ENCODE measurements at places on chromosomes 5 and 9. TPM values are rescaled to one million over a fixed set of nuclear protein-coding genes. Genes with fewer than 3 reads are reported as not detected.

- DNase-seq, result peak; percentile 12
- H3K4me1 ChIP-seq, result no peaks in the 10 kb centered on the region
- no peak overlapping the region for H3K27ac ChIP-seq
- no peak overlapping the region for H3K4me3 ChIP-seq
- no peaks in the 10 kb centered on the region for H3K36me3 ChIP-seq
Observed at GRCh38 chr5:3009605-3010004, 258.1 kb upstream of the IRX2 start.

- H3K4me1 ChIP-seq, result peaks cover under 1% of the 10 kb centered on the region
- DNase-seq, result no peak
- H3K27ac ChIP-seq, result peak overlapping the region; percentile 51
- H3K36me3 ChIP-seq, result no peaks in the 10 kb centered on the region
- no peak overlapping the region for H3K4me3 ChIP-seq
Observed at GRCh38 chr9:33425128-33425533, 22.3 kb downstream of the AQP3 start.

GRCh38 chr5:119078861-119079260 lies 8.0 kb downstream of the DMXL1 start:
- no peak overlapping the region for H3K27ac ChIP-seq

P4HA2 gene
- 79.0 TPM for total RNA-seq

GRCh38 chr5:176647843-176648473 lies 674 bp downstream of the TSPAN17 start:
- H3K4me3 ChIP-seq, result peak overlapping the region; percentile 75
- DNase-seq, result peak; percentile 85
- H3K36me3 ChIP-seq, result peaks cover 4% of the 10 kb centered on the region
- H3K27me3 ChIP-seq, result no peaks in the 10 kb centered on the region
- H3K4me1 ChIP-seq, result peaks cover 15% of the 10 kb centered on the region

DNA sequence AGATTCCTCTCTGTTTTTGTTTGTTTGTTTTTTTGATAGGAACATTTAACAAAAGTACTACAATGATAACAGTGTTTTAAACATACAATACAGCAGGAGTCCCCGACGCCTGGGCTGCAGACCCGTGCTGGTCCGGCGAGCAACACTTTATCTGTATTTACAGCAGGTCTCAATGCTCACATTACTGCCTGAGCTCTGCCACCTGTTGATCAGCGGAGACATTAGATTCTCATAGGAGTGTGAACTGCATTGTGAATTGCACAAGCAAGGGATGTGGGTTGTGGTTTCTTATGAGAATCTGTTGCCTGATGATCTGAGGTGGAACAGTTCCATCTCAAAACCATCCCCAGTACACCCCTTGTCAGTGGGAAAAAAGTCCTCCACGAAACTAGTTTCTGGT lies 1068.5 kb upstream of the CDH10 start:
- no peaks in the 10 kb centered on the region for H3K27me3 ChIP-seq
- no peak overlapping the region for H3K27ac ChIP-seq
- no peak overlapping the region for H3K4me3 ChIP-seq
- H3K4me1 ChIP-seq, result no peaks in the 10 kb centered on the region
- no peaks in the 10 kb centered on the region for H3K36me3 ChIP-seq

GRCh38 chr9:70753311-70753710 lies 338.9 kb upstream of the KLF9 start:
- no peak for DNase-seq
- H3K4me1 ChIP-seq, result no peaks in the 10 kb centered on the region

VCP gene
- 185 TPM for total RNA-seq

ZFP37 gene
- total RNA-seq, result 2.4 TPM

PTGES gene
- 2.1 TPM for total RNA-seq

DNA sequence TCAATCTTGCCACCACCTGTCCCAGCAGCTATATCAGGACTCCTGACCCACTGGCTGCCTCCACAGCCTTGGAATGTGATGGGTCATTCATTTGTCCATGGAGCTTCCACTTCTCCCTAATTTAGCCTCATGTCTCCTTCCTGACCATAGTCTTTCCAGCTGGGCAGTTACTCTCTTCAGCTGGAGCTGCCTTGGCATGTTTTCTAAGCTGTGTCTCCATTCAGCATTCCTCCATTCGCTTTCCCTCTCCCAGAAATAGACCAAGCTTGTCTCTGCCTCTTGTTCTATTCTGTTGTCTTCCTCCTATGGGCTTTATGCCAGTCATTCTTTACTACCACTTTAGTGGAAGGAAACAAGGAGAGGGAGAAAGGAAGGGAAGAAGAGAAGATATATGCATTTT lies 5.3 kb upstream of the CTXN3 start:
- no peaks in the 10 kb centered on the region for H3K4me1 ChIP-seq
- H3K36me3 ChIP-seq, result no peaks in the 10 kb centered on the region
- H3K27ac ChIP-seq, result no peak overlapping the region
- no peak for DNase-seq
- H3K27me3 ChIP-seq, result no peaks in the 10 kb centered on the region
- no peak overlapping the region for H3K4me3 ChIP-seq

SUSD3 gene
- total RNA-seq, result 4.8 TPM

- H3K4me3 ChIP-seq, result no peak overlapping the region
- DNase-seq, result no peak
- no peaks in the 10 kb centered on the region for H3K27me3 ChIP-seq
- H3K27ac ChIP-seq, result no peak overlapping the region
- H3K4me1 ChIP-seq, result no peaks in the 10 kb centered on the region
Observed at GRCh38 chr9:18077941-18078678, 395.8 kb upstream of the ADAMTSL1 start.

DNA sequence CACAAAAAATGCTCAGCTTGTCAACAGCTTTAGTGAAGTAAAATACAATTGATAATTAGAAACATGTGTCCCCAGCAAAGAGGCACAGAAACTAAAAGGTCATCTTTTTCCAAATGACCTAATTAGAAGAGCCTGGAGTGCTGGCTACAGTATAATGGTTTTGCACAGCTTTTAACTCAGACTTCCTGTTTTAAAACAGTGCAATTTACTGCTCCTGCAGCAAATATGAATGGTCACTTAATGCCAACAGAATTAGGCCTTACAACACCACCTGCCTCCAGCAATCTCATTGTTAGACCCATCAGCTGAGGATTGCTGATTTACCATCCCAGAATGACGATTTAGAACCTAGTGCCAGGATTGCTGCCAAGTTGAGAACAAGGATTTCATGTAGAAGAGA lies 239.3 kb downstream of the CETN3 start:
- no peaks in the 10 kb centered on the region for H3K27me3 ChIP-seq
- no peak overlapping the region for H3K4me3 ChIP-seq
- no peak for DNase-seq
- no peaks in the 10 kb centered on the region for H3K4me1 ChIP-seq
- H3K27ac ChIP-seq, result no peak overlapping the region

- no peaks in the 10 kb centered on the region for H3K27me3 ChIP-seq
- H3K27ac ChIP-seq, result no peak overlapping the region
- no peaks in the 10 kb centered on the region for H3K36me3 ChIP-seq
- H3K4me1 ChIP-seq, result peaks cover 3% of the 10 kb centered on the region
- H3K4me3 ChIP-seq, result no peak overlapping the region
Observed at GRCh38 chr5:112717506-112718082, 20.1 kb upstream of the APC start.

DMXL1 gene
- 51.4 TPM for total RNA-seq

- no peak for DNase-seq
- no peaks in the 10 kb centered on the region for H3K4me1 ChIP-seq
- no peak overlapping the region for H3K4me3 ChIP-seq
- H3K27me3 ChIP-seq, result peaks cover 13% of the 10 kb centered on the region
Observed at GRCh38 chr9:135570456-135570855, 8.9 kb downstream of the PAEP start.

DNA sequence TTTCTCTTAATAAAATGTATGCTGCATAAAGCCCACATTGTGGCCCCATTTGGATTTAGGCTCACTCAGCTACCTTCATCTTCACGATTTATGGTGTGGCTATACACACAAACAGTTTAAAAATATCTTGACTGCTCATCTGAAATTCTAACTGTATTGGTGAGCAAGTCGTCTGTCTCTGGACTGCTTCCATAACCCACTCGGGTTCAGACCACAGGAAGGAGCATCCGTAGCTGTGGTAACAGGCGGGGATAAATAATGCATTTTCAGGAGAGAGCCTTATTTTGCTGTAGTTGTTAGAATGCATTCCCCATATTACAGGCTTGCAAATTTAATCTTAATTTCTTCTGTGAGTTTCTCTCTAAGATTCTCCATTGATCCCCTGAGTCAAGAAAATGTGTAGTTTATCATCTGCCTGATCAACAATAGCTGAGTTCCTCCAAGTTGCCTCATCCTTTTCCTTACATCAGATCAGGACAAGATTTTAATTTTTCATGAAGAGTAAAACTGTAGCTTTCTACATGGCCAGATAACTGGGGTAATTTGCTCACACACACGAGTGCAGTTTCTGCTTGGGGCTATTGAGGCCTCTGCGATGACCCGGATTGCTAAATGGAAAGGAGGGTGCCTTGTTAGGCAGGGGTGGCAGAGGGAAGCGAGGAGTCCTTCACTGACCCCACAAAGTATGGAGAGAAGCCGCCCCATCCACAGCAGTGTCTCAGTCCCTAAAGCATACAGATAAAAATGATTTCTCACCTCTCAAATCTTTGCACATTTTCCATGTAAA lies 133.9 kb downstream of the FSTL4 start:
- no peak for DNase-seq
- no peak overlapping the region for H3K4me3 ChIP-seq
- no peaks in the 10 kb centered on the region for H3K36me3 ChIP-seq
- H3K4me1 ChIP-seq, result peaks cover 5% of the 10 kb centered on the region
- H3K27ac ChIP-seq, result no peak overlapping the region
- H3K27me3 ChIP-seq, result no peaks in the 10 kb centered on the region

CCDC192 gene
- total RNA-seq, result not detected

DNA sequence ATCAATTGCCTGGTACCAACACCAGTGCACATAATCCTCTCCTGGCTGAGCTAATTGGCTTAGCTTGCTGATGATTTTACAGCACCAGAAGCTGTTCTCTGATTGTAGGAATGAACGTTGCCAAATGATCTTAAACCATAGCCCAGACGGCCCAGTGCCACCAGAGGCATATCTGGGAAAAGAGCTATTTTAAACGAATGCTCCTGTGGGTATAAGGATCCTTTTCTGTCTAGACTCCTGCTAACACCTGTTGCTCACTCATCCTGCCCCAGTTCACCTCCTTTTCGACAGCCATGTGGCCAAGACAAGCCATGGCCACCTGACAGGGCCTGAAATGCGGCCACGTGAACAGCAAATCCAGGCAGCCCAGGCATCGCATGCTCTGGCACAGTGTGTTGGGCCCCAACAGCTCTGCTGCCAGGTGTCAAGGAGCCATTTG lies 289.9 kb upstream of the SLC30A5 start:
- no peak overlapping the region for H3K27ac ChIP-seq
- H3K4me3 ChIP-seq, result no peak overlapping the region
- H3K27me3 ChIP-seq, result no peaks in the 10 kb centered on the region

GRCh38 chr9:31243386-31243785 lies 1141.1 kb upstream of the ACO1 start:
- H3K27ac ChIP-seq, result no peak overlapping the region
- no peaks in the 10 kb centered on the region for H3K27me3 ChIP-seq
- H3K36me3 ChIP-seq, result no peaks in the 10 kb centered on the region
- no peaks in the 10 kb centered on the region for H3K4me1 ChIP-seq
- H3K4me3 ChIP-seq, result no peak overlapping the region
- DNase-seq, result no peak

GRCh38 chr9:137785704-137786161 lies 91.8 kb upstream of the CACNA1B start:
- H3K4me3 ChIP-seq, result no peak overlapping the region
- H3K4me1 ChIP-seq, result no peaks in the 10 kb centered on the region
- no peaks in the 10 kb centered on the region for H3K27me3 ChIP-seq
- no peak overlapping the region for H3K27ac ChIP-seq

GRCh38 chr9:20243841-20244240 lies 378.5 kb downstream of the MLLT3 start:
- no peak overlapping the region for H3K4me3 ChIP-seq
- H3K27me3 ChIP-seq, result no peaks in the 10 kb centered on the region
- H3K27ac ChIP-seq, result no peak overlapping the region
- H3K36me3 ChIP-seq, result no peaks in the 10 kb centered on the region
- no peaks in the 10 kb centered on the region for H3K4me1 ChIP-seq

DNA sequence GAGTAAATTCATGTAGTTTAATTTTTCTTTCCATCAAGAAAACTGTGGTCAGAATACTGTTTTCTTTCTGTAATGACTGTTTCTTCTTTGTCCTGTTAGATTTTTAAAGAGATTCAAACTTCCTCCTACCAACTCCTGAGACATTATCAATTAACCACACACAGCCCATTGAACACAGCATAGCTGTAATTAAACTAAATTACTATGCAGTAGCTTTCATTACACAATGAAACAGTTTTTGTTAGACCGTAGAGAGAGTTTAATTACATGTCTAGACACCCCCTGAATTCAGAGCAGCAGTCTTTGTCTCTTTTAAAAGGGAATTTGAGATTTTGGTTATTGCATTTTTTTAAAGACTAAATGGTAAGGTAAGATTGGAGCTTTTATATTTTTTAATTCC lies 77.5 kb downstream of the STARD4 start:
- no peaks in the 10 kb centered on the region for H3K36me3 ChIP-seq
- H3K4me1 ChIP-seq, result no peaks in the 10 kb centered on the region
- no peak overlapping the region for H3K4me3 ChIP-seq
- H3K27ac ChIP-seq, result no peak overlapping the region
- no peaks in the 10 kb centered on the region for H3K27me3 ChIP-seq

GRCh38 chr5:31638345-31638744 lies 586 bp upstream of the PDZD2 start:
- H3K27ac ChIP-seq, result no peak overlapping the region
- no peaks in the 10 kb centered on the region for H3K36me3 ChIP-seq
- DNase-seq, result peak; percentile 67
- peaks cover 8% of the 10 kb centered on the region for H3K4me1 ChIP-seq
- peak overlapping the region; percentile 61 for H3K4me3 ChIP-seq
